Renal cortical epithelial cell (primary cell): ENCODE measurements at places on chromosomes 4 and X. TPM values are rescaled to one million over a fixed set of nuclear protein-coding genes. Genes with fewer than 3 reads are reported as not detected.
A peak's percentile ranks its signal among the peaks of the same experiment; 100 is the strongest.

Gene XAGE2
- not detected in 2 replicates for total RNA-seq

Gene SHOX
- not detected in 2 replicates for total RNA-seq

Gene CXCL13
- total RNA-seq: not detected in 2 replicates

Gene DCLK2
- 2.7 and 6.4 TPM in 2 replicates for total RNA-seq

DNA sequence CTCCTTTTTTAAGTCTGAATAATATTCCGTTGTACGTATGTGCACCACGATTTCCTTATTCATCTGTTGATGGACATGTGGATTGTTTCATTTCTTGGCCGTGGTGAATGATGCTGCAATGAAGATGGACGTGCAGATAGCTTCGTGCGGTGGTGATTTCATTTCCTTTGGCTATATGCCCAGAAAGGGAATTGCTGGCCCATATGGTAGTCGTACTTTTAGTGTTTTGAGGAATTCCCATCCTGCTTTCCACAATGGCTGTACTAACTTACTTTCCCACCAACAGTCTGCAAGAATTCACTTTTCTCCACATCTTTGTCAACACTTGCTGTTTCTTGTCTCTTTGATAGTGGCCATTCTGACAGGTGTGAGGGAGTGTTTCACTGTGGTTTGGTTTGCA, 12.8 kb downstream of the ZFP42 start:
- DNase-seq: no peak

- DNase-seq: no peak
Observed at GRCh38 chr4:67456577-67457196, 88.6 kb downstream of the CENPC start.

- DNase-seq: no peak
Observed at GRCh38 chrX:119218198-119218597, 17.9 kb upstream of the PGRMC1 start.

DNA sequence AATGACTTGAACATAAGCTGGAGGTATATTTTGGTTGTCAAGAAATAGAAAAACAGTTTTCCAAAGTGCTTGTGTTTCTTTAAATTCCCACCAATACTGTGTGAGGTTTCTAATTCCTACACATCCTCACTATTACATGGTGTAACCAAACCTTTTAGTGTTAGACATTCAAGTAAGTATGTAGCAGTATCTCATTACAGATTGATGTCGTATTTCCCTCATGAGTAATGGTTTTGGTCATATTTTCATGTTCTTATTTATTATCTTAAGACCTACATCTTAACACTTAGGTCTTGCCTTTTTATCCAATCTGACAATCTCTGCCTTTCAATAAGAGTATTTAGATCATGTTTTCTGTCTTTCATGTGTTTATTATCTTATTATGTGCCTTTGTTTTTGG, 253.7 kb upstream of the ANXA10 start:
- DNase-seq: no peak

DNA sequence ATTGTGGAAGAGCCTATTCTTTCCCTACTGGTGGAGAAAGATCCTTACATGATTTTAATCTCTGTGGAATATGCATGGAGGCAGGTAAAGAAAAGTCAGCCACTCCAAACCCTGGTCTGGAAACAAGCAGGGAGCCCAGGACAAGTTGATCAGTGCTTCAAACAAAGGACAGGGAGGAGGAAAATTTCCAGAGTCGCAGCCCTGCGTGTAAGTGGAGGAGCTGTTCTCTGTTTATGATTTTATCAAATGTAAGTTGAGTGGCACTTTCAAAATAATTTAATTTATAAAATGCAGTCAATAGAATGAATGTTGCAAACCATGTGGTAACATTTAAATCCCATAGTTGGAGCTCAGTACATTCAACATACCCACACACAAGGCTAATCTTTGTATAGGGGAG, 57.0 kb downstream of the SLC34A2 start:
- no peak for DNase-seq

GRCh38 chrX:11336201-11336600, 43.0 kb downstream of the AMELX start:
- no peak for DNase-seq

GRCh38 chr4:175531405-175532091, 280.5 kb downstream of the GPM6A start:
- DNase-seq: peak; percentile 16

- peak; percentile 25 for DNase-seq
Observed at GRCh38 chr4:176383273-176384077, 63.7 kb downstream of the SPCS3 start.

- no peak for DNase-seq
Observed at GRCh38 chr4:109994415-109994827, 81.7 kb downstream of the EGF start.

GRCh38 chr4:1410491-1411325, 4.5 kb upstream of the NKX1-1 start:
- no peak for DNase-seq

DNA sequence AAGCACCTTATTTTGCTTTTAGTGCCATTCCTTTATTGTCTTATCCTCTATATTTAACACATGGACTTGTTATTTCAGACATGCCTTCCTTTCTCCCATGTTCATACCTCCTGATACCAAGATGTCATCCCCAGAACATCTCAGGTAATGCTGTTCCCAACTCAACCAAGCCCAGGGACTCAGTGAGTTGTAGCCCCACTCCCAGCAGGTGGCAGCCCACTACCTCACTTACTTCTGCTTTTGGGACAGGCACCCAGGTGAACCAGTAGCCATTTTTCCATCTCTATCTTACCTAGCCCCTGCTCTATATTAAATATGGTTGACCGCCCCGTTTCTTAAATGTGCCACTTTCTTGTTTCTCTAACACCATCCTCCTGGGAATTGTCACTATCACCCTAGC, 199.0 kb downstream of the DCHS2 start:
- no peak for DNase-seq

- no peak for DNase-seq
Observed at GRCh38 chrX:39777623-39778025, 320.1 kb downstream of the BCOR start.

- DNase-seq: no peak
Observed at GRCh38 chr4:38738940-38739803, 43.6 kb downstream of the TLR10 start.

DNA sequence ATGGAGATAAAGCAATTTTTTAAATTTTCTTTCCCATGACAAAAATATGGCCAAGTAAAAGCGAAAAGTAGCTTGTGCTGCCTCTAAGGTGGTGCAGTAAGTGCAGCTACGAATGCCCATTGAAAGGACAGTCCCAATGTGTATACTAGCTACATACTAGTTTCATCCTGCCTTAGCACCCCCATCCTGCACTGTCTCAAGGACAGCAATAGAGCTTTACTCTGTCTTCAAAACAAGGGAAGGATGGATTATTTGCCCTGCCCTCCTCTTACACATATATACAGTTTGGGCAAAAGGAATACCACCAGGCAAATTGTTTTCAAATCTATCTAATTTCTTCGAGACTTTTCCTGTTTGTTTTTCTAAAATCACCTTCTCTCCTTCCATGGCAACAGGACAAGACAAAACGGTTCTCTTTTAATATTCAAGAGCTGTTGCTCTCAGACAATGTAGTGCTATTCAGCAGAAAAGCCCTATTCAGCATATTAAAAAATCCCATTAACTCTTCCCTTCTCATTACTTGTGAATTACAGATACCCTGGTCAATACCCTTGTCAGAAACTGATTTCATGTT, 75.1 kb upstream of the SLC7A11 start:
- DNase-seq: no peak

DNA sequence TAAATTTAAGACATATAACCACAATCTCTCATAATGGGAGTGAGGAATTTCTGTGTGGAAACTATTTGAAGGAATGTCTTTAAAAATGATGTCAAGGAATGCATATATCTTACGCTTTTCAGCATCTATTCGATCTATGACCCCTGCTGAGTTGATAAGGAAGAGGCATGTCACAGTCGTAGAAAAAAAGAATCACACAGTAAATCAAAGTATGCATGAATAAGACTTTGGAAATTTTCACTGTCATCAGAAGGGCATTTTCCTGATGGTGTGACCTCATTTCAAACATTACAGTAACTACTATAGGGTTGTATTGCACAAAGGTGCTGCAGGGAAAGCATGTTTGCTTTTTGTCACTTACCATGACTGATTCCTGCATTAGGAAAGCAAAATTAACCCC, 41.5 kb downstream of the REELD1 start:
- DNase-seq: peak; percentile 7

- DNase-seq: peak; percentile 60
Observed at GRCh38 chr4:75004755-75005668, 72.1 kb downstream of the PARM1 start.

GRCh38 chr4:26055855-26056254, 141.8 kb downstream of the SMIM20 start:
- no peak for DNase-seq

GRCh38 chr4:107733431-107733925, 13.4 kb upstream of the PAPSS1 start:
- no peak for DNase-seq

DNA sequence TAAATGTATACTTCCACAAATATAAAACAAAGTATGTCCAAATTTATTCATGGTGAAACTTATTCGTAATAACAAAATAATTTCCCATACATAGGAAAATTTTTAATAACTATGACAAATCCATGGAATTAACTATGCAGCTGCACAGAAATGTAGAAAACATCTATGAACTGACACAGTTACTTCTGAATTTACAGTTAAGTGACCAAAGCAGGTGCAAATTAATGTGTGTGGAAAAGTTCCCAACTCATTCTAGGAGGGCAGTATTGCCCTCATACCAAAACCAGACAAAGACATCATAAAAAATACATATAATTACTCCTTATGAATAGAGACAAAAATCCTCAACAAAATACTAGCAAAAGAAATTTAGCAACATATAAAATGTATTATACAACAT, 12.5 kb downstream of the LDOC1 start:
- no peak for DNase-seq

DNA sequence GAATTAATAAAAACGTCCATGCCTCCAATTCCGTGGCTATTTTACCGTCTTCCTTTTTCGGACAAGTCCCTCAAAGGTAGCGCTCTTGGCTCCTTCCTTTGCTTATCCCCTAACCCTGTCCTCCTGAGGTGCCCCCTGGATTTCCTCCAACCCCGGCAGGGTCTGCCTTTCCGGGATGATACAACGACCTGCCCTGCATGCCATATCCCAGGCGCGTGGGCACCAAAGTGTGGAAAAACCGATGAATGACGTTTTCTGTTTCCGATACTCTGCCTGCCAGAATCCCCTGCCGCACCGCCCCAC, 706 bp upstream of the CSTF2 start:
- DNase-seq: no peak

- no peak for DNase-seq
Observed at GRCh38 chr4:43380093-43380492, 487.6 kb downstream of the GRXCR1 start.

DNA sequence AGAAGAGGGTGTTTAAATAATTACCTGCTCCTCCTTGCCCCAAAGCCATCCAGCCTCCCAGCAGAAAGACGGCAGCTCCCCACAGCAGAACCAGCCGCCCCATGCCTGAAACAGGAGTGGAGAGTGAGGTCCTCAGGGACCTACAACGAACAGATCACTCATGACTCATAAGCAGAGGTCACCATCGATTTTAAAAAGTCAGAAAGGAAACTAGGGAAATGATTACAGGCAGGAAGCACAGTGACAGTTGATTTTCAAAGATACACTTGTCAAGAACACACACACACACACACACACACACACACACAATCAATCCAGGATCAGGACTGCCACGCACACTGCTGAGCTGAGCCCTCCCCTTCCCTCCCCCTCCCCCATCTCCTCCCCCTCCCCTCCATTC, at the start of gene CRLF2:
TSS of gene CRLF2 (minus strand) at position 118 of the 400 bp plus-strand sequence. CDS start at position 103, 15 bp downstream.
- DNase-seq: no peak

DNA sequence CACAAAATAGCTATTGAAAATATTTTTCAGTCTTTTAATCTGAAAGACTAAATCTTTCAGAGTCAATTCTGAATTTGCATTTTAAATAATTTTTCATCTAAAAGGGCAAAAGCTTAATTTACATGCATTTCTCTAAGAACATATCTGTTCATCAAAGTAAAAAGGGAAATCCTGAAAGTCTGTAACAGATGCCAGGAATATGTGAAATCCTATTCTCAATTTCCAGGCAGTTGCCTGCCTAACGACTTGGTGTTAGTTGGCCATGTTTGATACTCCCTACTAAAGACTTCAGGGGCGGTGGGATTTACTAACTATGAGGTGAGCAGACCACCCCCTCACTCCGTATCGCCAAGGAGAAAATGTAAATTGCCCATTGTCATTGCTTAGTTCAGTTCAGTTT, 136.8 kb downstream of the KIT start:
- no peak for DNase-seq

- peak; percentile 51 for DNase-seq
Observed at GRCh38 chrX:46251755-46252154, 293.5 kb downstream of the ZNF674 start.

DNA sequence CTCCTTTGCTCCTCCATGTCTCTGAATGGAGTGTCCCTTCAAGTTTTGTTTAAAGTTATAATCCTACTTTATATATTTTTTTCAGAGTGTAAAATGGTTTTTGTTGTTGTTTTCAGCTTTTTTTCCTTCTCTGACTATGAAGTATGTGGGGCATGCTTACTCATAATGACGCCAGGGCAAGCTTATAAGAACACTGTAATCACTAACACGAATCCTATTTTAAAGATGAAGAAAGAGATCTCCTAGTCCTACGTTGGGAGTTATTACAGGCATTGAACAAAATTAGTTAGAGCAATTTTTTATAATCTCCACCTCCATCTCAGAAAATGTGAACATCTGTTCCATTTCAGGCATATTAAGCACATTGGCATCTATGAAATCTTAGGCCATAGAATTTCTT, 268.1 kb upstream of the MAGEB2 start:
- no peak for DNase-seq

DNA sequence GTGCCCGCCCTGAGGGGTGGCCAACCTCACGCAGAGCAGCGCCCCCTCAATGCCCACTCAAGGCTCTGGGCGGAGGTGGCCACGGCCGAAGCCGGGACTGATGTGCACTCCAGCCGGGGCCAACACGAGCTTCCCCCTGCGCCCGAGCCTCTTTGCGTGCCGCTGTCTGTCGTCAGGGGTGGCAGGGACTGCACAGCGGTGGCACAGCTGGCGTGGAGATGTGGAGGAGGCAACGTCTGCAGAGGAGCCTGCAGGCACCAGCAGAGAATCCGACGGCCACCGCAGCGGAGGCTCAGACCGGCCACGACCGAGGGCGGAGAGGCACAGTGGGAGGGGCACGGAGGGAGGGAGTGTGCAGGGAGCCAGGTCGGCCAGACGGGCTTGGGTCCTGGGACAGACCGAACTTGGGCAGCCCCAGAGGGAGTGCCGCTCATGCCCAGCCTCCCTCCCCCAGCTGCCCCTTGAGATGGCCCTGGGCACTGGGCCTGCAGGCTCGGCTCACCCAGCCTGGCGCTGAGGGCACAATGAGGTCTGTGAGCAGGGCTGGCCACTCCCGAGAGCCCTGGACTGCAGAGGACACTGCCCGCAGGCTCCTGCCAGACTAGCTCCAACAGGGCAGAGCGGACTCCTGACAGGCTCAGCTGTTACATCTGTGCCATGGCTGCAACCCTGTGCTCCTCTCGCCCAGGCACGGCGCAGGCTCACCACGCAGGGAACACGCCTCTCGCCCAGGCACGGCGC, 46.5 kb upstream of the CPLX1 start:
- no peak for DNase-seq

GRCh38 chrX:119607018-119607389, 780 bp upstream of the NKRF start:
- no peak for DNase-seq
